Naive B cell (primary cell): ENCODE measurements at places on chromosomes 3 and 15.

GRCh38 chr3:38150780-38151528, 12.5 kb downstream of the MYD88 start:
- no peak for DNase-seq

DNA sequence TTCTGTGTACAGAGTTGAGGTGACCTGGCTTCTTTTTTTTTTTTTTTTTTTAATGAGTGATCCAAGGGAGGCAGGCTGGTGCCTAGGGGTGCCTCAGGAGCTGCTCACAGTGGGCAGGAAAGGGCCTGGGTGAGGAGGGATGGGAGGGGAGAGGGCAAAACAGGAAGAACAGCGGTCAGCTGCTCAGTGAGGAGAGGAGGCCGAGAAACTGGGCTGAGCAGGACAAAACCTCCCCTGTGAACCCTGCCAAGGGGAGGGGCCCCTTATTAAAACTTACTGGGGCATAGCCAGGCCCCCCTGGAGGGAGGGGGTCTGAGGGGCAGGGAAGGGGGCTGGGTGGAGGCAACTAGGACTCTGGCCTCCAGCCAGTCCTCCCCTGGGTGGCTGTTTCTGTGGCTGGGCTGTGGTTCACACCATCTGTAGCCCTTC, 3.5 kb downstream of the PLEKHO2 start:
- DNase-seq: no peak

DNA sequence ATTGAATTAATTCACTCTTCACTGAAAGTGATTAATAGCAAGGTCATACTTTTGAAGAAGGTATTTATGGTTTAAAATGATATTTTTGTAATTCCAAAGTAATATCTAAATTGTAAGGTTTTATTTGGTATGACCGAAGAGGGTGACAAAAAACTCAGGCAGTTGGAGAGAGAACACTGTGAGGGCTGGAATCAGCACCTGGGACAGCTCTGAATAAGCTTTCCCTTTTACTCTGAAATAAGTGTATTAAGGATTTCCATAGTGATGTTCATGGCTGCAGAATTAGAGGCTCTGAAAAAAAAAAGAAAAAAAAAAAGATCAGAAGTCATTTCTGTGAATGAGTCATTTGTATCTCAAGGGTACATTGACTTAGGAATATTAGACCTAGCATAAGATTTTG, 299.5 kb downstream of the IL5RA start:
- DNase-seq: no peak

DNA sequence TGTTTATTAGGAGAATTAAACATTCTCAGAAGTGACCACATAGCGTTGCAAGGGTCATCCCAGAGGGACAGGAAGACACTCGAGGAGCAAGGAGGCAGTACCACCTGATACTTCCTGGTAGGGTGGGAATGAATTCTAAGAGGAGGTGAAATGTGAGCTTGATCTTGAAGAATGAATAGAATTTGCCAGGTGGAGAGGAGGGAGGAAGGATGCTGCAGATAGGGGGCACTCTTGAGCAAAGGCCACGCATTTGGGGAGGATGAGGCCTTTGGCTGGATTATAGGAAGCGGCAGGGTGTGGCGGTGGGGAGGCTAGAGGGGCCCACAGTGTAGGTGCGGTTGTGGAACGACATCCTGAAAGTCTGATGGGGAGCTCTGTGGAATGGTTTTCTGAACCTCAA, 33.5 kb downstream of the CHCHD6 start:
- no peak for DNase-seq

GRCh38 chr3:100400419-100400779, 490 bp downstream of the TOMM70 start:
- DNase-seq: no peak

DNA sequence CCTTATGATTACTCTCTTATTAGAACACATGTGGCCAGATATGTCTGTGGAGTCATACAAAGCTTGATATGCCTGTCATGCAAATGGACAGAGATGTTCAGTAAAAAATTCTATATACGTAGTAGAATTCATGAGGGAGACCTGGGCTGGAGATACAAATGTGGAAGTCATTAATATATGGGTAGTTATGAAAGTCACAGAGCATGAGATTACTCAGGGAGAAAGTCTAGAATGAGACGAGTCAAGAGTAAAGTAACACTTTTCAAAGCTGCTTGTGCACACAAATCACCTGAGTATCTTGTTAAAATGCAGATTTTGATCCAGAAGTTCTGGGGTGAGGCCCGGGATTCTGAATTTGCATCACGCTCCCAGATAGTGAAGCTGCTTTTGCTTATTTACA, 28.4 kb downstream of the OXSM start:
- DNase-seq: no peak

- DNase-seq: no peak
Observed at GRCh38 chr3:133152056-133152455, 113.9 kb downstream of the TMEM108 start.
